ENCODE measurements at places on chromosomes 5 and 9.
A peak's percentile ranks its signal among the peaks of the same experiment; 100 is the strongest.

- no peak for DNase-seq
Observed at GRCh38 chr5:138339464-138339863, 1.4 kb downstream of the FAM53C start.

- no peak for DNase-seq
Observed at GRCh38 chr5:6926491-6927038, 213.3 kb downstream of the TENT4A start.

- DNase-seq, result peak; percentile 39
Observed at GRCh38 chr9:100595391-100596199, 17.7 kb downstream of the CAVIN4 start.

- peak; percentile 77 for DNase-seq
Observed at GRCh38 chr9:93134015-93134739, at the start of gene NINJ1. TSS of gene NINJ1 (minus strand) at chr9:93134251. CDS start at chr9:93134217, 34 bp downstream.

- DNase-seq, result no peak
Observed at GRCh38 chr5:178367736-178368120, 135.1 kb upstream of the PHYKPL start.

- no peak for DNase-seq
Observed at GRCh38 chr5:5165541-5166002, 25.4 kb downstream of the ADAMTS16 start.

DNA sequence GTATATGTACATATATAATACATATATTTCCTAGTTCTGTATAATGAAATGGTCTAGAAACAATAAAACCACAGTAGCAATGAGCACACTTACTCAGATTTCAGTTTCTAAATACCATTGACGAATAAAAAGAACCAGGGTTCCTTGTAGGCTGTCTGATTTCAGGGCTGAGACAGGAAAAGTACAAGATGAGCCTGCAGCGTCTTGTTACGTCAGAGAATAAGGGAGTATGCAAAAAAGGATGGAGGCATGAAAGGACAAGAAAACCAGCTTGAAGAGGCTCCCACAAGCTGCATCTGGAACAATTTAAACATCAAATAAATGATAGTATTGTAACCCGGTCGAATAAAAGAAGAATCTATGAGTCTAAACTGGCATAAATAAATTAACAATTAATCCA is 17.8 kb upstream of the TIFAB start:
- DNase-seq, result no peak
